ENCODE measurements at places on chromosomes 12 and 14.
A peak's percentile ranks its signal among the peaks of the same experiment; 100 is the strongest.

- DNase-seq = no peak
Measured at GRCh38 chr12:99911081-99911480, 73.7 kb downstream of the ANKS1B start.

GRCh38 chr12:67662910-67663538 is 14.5 kb downstream of the DYRK2 start:
- no peak for DNase-seq

- no peak for DNase-seq
Measured at GRCh38 chr12:81530352-81530751, 228.8 kb downstream of the PPFIA2 start.

DNA sequence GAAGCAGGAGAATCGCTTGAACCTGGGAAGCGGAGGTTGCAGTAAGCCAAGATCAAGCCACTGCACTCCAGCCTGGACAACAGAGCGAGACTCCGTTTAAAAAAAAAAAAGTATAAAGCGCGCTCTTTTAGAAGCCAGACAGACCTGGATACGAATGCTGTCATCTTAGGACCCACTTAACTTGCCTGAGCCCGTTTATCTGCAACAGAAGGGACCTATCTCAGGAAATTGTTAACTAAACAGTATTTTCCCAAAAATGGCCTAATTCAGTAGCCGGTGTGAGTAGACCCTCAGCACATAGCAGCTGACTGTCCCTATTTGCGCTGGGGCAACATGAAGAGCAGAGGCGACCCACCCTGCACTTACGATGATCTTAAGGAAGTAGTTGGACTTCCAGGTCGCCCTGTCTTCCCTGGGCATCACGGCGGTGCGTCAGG is 529 bp downstream of the RPLP0 start:
- no peak for DNase-seq

DNA sequence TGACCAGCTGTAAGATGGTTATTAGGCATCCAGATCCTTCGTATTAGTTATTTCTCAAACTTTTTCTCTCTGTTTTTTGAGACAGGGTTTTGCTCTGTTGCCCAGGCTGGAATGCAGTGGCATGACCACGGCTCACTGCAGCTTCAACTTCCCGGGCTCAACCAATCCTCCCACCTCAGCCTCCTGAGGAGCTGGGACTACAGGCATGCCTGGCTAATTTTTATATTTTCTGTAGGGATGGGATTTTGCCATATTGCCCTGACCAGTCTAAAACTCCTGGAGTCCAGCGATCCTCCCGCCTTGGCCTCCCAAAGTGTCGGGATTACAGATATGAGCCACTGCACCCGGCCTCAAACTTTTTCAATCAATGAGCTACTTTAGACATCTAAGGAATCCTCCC is 33.1 kb downstream of the FZD10 start:
- no peak for DNase-seq

- peak; percentile 20 for DNase-seq
Measured at GRCh38 chr14:61477712-61478462, 156.5 kb downstream of the PRKCH start.

DNA sequence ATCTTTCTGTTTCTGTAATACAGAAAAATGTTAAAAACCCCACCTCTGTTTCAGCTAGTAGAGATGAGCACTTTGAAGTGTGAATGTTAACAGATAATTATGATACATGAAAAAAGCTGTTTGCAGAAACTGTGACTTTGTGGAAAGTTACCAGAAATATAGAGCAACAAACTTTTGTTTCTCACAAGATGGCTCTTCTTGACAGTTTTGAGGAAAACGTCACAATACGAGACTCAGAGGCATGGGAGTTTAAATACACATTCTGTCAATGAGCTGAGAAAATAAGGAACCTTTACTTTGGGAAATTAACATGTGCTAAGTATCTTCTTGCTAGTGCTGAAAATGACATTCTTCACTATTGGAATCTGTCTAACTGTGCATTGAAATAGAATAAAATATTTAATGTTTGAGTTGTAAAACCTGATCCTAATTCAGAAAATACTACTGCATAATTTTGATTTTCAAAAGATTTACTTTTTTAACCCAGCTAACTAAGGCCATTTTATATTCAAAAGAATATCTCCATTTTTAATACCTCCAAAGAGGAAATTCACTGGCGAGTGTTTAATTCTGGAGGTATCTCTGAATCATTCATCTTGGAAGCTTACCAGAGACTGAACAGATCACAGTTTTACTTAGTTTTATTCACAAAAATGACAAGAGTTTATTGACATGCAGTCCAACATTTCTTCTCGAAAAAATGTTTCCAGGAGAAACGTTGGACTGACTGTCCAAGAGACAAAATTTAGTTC is 308.9 kb upstream of the LRFN5 start:
- DNase-seq = no peak

DNA sequence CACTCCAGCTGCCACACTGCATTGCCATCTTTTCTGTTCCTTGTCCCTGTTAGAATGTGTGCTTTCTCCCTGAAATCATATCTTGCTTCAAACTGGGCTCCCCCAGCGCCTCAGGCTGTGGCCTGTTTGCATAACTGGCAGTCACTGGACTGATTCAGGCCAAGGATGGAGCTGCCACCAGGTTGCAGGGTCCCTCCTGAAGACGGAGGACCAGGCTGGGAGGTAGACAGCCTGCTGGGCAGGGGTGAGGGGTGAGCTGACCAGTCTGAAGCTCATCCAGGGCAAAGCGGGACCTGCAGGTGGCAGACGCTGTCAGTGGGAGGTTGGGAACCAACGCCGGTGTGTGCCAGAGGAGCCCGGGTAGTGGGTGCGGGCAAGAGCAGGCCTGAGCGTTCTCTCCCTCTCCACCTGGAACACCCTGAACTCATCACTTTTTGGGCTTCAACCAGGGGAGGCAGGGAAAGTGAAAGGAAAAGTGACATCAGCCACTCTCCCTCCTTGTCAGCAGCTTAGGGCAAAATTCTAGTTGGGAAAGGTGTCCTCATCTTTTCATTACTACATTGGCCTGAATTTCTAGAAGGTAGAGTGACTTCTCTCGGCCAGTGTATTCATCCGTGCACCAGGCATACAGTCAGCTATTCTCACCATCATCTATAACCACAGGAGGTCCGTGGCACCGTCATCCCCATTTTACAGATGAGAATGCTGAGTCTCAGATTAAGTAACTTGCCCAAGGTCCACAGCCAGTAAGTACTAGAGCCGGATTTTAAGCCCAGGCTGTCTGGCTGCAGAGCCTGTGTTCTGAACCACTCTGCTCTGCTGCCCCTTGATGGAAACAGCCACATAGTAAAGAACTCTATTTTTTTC is 219.1 kb downstream of the SLC41A2 start:
- no peak for DNase-seq

DNA sequence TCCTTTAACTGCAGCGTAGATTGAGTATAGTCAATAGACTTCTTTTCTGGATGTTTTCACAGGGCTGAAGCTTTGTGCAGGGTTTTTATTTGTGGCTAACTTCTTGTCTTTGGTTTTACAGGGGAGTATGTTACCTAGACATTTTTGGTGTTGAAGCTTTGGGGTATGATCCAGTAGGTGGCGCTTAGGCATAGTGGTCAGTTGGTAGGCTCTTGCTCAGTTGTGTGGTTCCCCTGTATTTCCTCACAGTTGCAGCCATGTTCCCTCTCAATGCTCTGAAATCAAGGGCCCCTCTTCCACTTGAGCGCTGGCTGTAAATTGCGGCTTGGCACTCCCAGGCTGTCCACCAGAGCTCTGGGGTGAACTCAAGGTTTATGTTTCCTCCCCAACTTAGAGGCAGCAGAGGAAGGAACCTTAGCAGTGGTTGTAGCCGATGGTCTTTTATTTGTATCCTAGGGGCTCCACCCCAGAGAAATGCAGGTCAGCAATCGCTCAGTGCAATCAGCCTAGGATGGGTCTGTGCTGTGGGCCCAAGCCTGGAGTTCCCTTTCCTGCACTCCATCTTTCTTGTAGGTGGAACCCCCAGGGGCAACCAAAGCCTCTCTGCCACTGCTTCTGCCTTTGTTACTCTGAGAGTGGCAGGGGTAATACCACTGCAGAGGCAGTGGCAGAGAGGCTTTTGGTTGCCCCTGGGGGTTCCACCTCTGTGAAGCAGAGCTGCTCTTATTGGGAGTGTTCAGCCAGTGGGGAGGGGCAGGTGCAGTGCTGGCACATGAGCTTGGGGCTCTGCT is 55.1 kb downstream of the CMAS start:
- peak; percentile 12 for DNase-seq

- DNase-seq = peak; percentile 33
Measured at GRCh38 chr14:65824285-65824977, 411.9 kb downstream of the FUT8 start.

GRCh38 chr14:50344116-50344775 is 32.1 kb downstream of the DMAC2L start:
- DNase-seq = peak; percentile 61

GRCh38 chr14:30966415-30967363 is 58.8 kb upstream of the AP4S1 start:
- no peak for DNase-seq

- no peak for DNase-seq
Measured at GRCh38 chr14:97273540-97273939, 476.4 kb downstream of the VRK1 start.

DNA sequence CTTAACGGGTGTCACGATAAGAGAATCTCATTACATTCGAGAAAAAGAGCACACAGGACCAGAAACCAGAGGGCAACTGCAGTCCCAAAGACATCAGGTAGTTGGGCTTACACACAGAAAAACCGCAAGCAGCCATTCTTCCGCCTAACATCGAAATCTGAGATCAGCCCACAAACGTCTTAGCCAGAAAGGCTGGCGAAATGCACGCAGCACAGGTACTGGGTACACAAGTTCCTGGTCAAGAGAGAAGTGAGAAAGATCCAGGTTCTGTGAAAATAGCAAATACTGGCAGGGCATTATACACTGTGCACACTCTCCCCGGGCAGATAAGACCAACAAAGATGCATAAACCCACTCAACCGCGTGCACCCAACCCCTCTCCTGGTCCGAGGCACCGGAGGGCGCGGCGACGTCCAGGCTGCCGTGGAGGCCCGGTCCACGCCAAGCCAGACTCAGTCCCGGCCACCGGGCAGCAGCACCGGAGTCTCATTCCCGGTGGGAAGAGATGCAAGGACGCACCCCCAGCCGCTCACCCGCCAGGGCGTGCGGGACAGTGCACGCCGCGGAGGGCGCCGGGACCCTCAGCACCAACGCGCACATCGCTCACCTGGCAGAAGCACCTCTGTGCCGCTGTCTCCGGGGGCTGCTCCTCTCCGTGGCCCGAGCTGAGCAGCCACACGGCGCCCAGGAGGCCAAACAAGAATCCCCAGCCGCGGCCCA is 437 bp downstream of the ERO1A start:
- DNase-seq = peak; percentile 48

DNA sequence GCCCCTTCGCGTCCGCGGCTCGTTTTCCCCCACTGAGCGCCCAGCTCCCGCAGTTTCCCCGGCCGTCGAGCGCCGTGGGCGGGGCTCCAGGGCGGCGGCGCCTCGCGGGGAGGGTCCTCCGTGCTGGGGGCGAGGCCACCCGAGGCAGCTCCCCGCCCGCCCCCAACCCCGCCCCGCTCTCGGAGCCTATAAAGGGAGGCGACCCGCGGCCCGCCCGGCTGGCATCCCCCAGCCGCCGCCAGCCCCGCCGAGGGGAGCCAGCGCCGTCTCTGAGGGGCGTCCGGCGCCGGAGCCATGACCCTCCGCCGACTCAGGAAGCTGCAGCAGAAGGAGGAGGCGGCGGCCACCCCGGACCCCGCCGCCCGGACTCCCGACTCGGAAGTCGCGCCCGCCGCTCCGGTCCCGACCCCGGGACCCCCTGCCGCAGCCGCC is at the start of gene TAMALIN:
TAMALIN (plus strand) TSS at position 221 of the 432 bp plus-strand sequence; CDS start at position 295, 74 bp downstream.
- DNase-seq = peak; percentile 80

GRCh38 chr12:12983420-12984035 is 16.5 kb downstream of the HEBP1 start:
- DNase-seq = no peak

DNA sequence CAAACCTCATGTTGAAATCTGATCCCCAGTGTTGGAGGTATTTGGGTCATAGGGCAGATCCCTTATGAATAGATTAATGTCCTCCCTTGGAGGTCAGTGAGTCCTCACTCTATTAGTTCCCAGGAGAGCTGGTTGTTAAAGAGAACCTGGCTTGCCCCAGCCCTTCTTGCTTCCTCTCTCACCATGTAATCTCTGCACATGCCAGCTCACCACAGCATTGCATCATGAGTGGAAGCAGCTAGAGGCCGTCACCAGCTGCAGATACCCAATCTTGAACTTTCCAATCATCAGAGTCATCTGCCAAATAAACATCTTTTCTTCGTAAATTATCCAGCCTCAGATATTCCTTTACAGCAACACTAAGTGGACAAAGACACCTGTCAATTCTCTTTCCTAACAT is 161.8 kb upstream of the IGF1 start:
- no peak for DNase-seq

DNA sequence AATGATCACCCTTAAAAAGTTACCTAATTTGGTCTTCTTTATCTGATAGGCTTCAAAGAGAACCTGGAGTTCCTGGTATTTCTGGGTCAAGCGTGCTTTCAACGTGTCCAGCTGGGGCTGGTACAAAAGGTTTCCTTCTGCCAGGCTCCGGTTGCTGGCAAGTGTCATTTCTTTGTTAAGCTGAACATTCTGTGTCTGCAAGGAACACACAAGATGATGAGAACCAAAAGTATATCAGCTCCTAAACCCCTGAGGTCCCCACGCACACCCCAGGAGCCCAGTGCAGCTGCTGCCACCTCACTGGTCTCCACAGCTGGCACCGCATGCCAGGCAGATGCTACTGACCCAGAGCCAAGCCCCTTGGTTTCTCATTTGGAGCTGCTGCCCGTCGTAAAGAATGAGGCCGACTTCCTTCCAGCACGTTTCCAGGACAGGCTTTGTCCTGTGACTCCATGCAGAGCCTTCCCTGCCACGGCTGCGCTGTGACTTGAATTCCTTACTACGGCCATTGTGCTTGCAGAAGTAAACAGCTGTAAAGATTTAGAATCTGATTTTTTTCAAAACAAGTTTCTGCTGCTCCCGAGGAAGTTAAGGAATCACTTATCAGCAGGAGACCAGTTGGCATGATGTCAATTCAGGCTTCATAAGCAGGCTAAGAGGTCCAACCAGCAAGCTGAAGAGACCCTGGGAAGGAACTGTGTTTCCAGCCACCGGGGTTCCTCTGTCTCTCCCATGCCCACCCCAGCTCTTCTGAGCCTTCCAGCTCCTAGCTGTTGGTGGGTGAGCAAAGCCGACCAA is 24.9 kb downstream of the VPS37B start:
- DNase-seq = no peak

- no peak for DNase-seq
Measured at GRCh38 chr12:131852551-131853299, 24.5 kb downstream of the MMP17 start.

DNA sequence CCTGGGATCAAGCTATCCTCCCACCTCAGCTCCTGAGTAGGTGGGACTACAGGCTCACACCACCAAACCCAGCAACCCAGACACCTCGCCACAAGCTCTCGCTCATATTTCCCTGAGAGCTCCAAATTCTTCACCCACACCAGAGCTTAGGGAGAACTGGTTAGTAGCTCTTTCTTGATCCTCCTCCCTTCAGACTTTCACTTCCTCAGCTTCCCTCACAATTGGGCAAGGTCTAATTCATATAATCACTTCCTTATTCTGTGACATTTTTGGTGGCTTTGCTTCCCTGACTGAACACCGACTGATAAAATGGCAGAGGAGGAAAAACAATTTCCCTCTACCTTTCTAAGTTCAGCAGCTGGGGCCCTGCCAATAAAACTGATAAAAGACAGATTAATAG is 88.5 kb downstream of the GXYLT1 start:
- DNase-seq = no peak

- no peak for DNase-seq
Measured at GRCh38 chr12:118237908-118238307, 102.0 kb downstream of the PEBP1 start.
